ENCODE measurements at places on chromosomes 1 and 21.

GRCh38 chr1:224353975-224354925 is 2.4 kb upstream of the CNIH4 start:
- no peak for DNase-seq

GRCh38 chr1:151581451-151581850 is 30.4 kb upstream of the SNX27 start:
- no peak for DNase-seq

DNA sequence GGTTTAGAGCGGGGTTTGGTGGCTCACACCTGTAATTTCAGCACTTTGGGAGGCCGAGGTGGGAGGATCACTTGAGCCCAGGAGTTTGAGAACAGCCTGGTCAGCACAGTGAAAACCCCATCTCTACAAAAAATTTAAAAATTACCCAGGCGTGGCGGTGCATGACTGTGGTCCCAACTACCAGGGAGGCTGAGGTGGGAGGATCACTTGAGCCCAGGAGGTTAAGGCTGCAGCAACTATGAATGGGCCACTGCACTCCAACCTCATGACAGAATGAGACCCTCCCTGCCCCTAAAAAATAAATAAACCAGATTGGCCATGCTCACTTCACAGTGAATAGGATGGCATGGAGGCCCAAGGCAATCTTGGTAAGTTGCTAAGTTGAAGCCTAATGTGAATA is 168.9 kb downstream of the RHOU start:
- no peak for DNase-seq

DNA sequence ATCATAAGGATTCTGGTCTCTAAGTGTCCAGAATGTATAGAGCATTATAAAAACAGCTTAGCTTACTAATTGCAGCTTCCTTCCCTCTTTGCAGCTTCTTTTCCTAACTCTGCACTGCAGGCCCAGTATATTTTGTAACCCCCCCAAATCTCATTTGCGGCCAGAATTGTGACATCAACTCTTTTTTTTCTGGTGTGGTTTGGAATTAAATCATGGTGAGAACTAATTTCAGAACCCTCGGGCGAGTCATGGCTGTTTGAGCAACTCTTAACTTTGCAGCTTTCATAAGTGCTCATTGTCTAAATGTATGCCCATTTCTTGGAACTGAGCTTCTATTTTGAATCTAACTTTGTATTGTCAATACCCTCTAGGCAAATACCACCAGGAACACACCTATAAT is 187.4 kb downstream of the CYYR1 start:
- DNase-seq: no peak

DNA sequence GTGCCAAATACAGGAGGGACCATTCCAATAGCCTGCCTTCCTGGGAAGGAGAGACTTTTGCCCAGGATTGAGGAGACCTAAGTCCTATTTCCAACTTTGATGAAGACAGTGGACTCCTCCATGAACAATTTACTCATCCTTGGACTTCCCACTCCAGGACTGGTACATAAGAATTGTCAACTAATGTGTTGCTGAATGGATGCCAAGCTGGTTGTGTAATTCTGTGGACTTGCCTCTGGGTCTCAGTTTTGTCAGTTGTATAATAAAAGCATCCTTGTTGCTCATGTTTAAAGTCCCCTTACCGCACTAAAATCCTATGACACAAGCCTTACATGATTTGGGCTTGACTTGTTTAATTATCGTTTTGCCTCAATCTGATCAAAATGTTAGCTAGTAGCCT is 13.2 kb upstream of the ZP4 start:
- DNase-seq: no peak

GRCh38 chr1:117037802-117038201 is 22.3 kb upstream of the TTF2 start:
- DNase-seq: no peak

DNA sequence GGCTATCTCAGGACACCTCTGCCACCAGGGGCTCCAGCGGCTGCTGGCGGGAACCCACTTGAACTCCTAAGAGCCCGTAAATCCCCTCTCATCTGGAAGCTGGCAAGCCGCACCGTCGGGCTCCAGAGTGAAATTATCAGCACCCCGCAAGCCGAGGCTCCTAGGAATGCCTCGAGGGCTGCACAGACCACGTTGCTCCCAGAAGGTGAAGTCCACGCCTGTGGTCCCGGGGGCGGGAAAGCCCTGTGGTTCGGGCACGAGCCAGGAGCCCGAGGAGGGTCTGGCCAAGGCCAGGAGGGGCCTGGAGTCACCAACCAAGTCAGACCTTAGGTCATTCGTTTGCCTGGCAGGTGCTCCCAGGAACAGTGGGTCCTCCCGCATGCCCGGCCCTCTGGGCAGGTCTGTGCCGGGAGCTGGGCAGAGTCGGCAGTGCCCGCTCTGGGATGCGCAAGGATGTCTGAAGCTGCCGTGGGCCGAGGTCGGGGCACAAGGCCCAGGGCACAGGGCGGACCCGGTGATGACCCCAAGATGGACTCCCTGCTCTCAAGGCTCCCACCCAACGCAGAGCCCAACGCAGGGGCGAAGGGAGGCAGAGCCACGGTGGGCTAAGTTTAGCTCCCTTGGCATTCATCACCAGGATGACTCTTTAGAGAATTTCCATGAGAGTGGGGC is 8.9 kb downstream of the ACTRT2 start:
- DNase-seq: no peak

Data from epithelial cell of prostate (primary cell).